ENCODE measurements at places on chromosomes 3 and 15.

GRCh38 chr3:17910922-17911321 is 168.5 kb upstream of the TBC1D5 start:
- no peak for DNase-seq
- H3K4me1 ChIP-seq: no peaks in the 10 kb centered on the region
- no peak overlapping the region for H3K27ac ChIP-seq
- H3K4me3 ChIP-seq: no peak overlapping the region

- no peaks in the 10 kb centered on the region for H3K4me1 ChIP-seq
- no peak overlapping the region for H3K27ac ChIP-seq
- no peak for DNase-seq
- H3K36me3 ChIP-seq: no peaks in the 10 kb centered on the region
- H3K4me3 ChIP-seq: no peak overlapping the region
Observed at GRCh38 chr3:122014741-122015140, 7.3 kb downstream of the ILDR1 start.

GRCh38 chr3:75242012-75242735 is 422.0 kb upstream of the FRG2C start:
- no peaks in the 10 kb centered on the region for H3K4me1 ChIP-seq
- H3K27ac ChIP-seq: no peak overlapping the region
- no peak overlapping the region for H3K4me3 ChIP-seq

GRCh38 chr3:143753456-143753855 is 94.8 kb downstream of the SLC9A9 start:
- H3K27ac ChIP-seq: no peak overlapping the region
- no peak for DNase-seq
- no peaks in the 10 kb centered on the region for H3K27me3 ChIP-seq
- no peaks in the 10 kb centered on the region for H3K4me1 ChIP-seq

- H3K27me3 ChIP-seq: no peaks in the 10 kb centered on the region
- no peak overlapping the region for H3K27ac ChIP-seq
- H3K36me3 ChIP-seq: no peaks in the 10 kb centered on the region
- H3K4me1 ChIP-seq: no peaks in the 10 kb centered on the region
- peak; percentile 85 for DNase-seq
Observed at GRCh38 chr15:59528961-59529402, 82.6 kb upstream of the GCNT3 start.

DNA sequence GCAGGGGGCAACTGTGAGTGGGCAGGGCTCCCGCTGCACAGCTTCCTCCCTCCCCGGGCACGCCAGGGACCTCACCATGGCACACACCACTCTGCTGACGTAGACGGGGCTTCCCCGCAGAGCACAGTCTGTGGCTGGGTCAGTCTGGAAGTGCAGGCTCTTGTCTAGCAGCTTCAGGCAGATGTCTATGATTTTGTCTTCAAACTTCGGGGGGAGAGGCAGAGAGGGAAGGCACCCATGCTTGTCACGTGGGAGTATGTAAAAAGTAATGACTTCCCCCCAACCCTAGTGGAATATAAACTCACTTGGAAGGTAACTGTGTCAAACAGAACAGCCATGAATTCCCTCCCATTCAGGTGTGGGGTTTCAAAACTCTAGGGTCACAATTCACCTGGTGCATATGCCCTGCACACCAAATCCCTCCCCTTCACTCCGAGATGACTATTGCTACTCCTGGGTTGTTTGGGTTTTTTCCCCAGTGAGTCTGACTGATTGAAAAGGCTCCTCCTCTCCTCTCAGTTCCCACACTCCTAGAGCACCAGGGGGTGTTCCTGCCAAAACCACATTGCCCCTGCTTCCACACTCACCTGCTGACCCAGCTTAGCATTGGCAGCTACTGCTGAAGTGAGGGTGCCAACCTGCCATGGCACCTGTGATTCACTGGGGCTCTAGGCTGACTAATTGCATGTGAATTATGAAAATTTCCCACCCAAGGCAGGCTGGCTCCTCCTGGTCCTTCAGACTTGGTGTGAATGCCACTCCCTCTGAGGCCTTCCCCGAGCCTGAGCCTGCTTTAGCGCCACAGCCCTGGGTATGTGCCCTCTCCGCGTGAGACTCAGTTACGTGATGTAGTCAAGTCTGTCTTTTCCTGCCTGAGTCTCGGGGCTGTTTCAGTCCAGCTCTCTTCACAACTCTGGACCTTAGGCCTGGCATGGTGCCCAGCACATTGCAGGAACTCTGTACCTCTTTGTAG is 13.0 kb downstream of the TGM5 start:
- no peak overlapping the region for H3K4me3 ChIP-seq
- no peak overlapping the region for H3K27ac ChIP-seq
- no peaks in the 10 kb centered on the region for H3K36me3 ChIP-seq
- no peak for DNase-seq

- H3K4me1 ChIP-seq: no peaks in the 10 kb centered on the region
- H3K4me3 ChIP-seq: no peak overlapping the region
Observed at GRCh38 chr3:110174908-110175307, 837.6 kb upstream of the DPPA4 start.

GRCh38 chr15:72227192-72227586 is 3.8 kb downstream of the PKM start:
- H3K4me1 ChIP-seq: peaks cover 49% of the 10 kb centered on the region
- H3K4me3 ChIP-seq: peak overlapping the region; percentile 97
- DNase-seq: no peak
- peak overlapping the region; percentile 96 for H3K27ac ChIP-seq
- no peaks in the 10 kb centered on the region for H3K27me3 ChIP-seq

- no peak overlapping the region for H3K4me3 ChIP-seq
- no peaks in the 10 kb centered on the region for H3K36me3 ChIP-seq
- no peak overlapping the region for H3K27ac ChIP-seq
- no peak for DNase-seq
- H3K27me3 ChIP-seq: no peaks in the 10 kb centered on the region
Observed at GRCh38 chr3:78974181-78974790, 793.5 kb downstream of the ROBO1 start.

DNA sequence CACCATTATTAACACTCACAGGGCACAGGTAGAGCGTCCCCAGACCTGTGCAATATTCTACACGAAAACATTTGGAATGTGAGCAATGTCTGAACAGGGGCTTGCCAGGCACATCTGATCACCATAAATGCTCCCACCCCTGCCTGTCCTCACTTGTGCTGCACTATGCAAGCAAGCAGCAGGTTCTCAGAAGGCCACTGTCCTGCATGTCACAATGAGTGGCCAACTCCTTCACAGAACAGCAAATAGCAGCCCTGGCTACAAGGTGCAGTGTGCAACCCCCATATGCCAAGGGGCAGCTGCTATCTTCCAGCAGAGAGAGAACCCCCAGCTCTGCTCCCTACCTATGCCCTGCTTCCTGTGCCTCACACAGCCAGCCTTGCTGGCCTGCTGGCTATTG is 32.6 kb downstream of the SEC22C start:
- H3K4me3 ChIP-seq: no peak overlapping the region
- H3K27ac ChIP-seq: no peak overlapping the region
- H3K36me3 ChIP-seq: peaks cover 8% of the 10 kb centered on the region
- DNase-seq: no peak
- no peaks in the 10 kb centered on the region for H3K4me1 ChIP-seq
- H3K27me3 ChIP-seq: no peaks in the 10 kb centered on the region

DNA sequence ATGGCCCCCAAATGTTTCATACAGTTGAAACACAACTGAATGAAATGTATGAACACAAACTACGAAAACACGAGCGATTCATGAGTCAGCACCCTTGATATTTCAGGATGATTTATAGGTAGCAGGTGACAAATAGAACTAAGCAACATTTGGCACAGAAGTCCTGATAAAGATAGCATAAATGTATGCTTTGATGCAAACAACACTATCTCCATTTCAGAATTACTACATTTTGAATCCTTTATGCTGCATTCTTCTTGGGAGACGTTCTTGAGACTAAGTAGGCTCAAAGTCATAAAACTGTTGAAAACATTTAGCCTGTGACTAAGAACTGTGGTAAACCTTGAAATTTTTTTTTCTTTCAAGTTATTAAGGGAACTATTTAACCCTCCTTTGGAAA is 200.3 kb upstream of the ICE2 start:
- peaks cover 2% of the 10 kb centered on the region for H3K27me3 ChIP-seq
- no peak for DNase-seq

GRCh38 chr3:143222505-143222904 is 102.9 kb downstream of the CHST2 start:
- H3K4me3 ChIP-seq: no peak overlapping the region
- H3K27ac ChIP-seq: no peak overlapping the region
- H3K36me3 ChIP-seq: no peaks in the 10 kb centered on the region

GRCh38 chr3:193791041-193792032 is 198.3 kb downstream of the OPA1 start:
- no peak overlapping the region for H3K4me3 ChIP-seq
- peaks cover 9% of the 10 kb centered on the region for H3K4me1 ChIP-seq
- no peaks in the 10 kb centered on the region for H3K36me3 ChIP-seq

GRCh38 chr3:27688053-27688452 is 34.1 kb downstream of the EOMES start:
- H3K27me3 ChIP-seq: no peaks in the 10 kb centered on the region
- no peak overlapping the region for H3K27ac ChIP-seq
- H3K4me3 ChIP-seq: no peak overlapping the region
- no peaks in the 10 kb centered on the region for H3K4me1 ChIP-seq
